ENCODE measurements at places on chromosomes 4 and X. TPM values are rescaled to one million over a fixed set of nuclear protein-coding genes. Genes with fewer than 3 reads are reported as not detected.

The SMIM10L2A gene
- total RNA-seq = 0.22 TPM

The MAD2L1 gene
- 99.6 TPM for total RNA-seq

The EFNB1 gene
- total RNA-seq = 3.1 TPM

The SPANXA2 gene
- total RNA-seq = not detected

The LANCL3 gene
- 0.34 TPM for total RNA-seq

DNA sequence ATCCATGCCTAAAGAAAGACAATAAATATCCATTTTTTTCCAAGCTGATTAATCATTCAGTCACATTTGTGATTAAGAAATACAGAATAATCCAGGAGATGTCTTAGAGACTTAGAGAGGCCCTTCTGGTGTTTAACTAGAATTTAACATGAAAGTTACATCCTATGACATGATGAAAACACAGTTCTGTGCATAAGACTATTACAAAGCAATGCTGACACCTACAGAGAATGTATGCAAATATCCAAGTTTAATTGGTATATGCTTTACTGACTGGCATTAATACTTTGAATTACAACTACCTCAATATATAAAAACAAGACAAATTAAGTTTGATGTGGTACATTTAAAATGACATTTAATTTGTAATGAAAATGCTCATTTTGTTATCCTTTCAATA lies 17.8 kb upstream of the TLL1 start:
- no peak for DNase-seq
- H3K4me1 ChIP-seq = no peaks in the 10 kb centered on the region
- no peaks in the 10 kb centered on the region for H3K36me3 ChIP-seq

DNA sequence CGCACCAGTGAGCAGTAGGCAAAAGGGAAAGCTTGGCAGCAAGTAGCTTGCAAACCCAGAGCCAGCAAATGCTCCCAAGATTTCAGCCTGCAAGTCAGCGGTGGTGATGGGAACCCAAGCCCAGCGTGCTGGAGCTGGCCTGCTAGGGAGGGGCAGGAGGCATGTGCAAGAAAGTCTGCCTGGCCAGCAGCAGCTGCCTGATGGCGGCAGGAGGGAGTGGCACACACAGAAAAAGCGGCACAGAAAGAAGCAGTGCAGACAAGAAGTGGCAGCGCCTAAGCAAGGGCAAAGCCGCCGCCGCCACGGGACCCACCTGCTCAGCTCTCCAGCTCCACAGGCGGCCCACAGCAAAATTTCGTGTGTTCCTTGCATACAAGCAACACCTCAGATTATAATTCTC lies 1206.5 kb upstream of the PABPC4L start:
- H3K27ac ChIP-seq = no peak overlapping the region
- H3K36me3 ChIP-seq = no peaks in the 10 kb centered on the region
- H3K4me1 ChIP-seq = no peaks in the 10 kb centered on the region

GRCh38 chr4:187444061-187444460 lies 551.5 kb upstream of the ZFP42 start:
- no peaks in the 10 kb centered on the region for H3K4me1 ChIP-seq
- no peak overlapping the region for H3K27ac ChIP-seq
- H3K27me3 ChIP-seq = no peaks in the 10 kb centered on the region
- DNase-seq = no peak

- no peak for DNase-seq
- peak overlapping the region; percentile 12 for H3K27ac ChIP-seq
- peaks cover 22% of the 10 kb centered on the region for H3K4me1 ChIP-seq
Measured at GRCh38 chr4:40515037-40515397, 114.6 kb downstream of the RBM47 start.

DNA sequence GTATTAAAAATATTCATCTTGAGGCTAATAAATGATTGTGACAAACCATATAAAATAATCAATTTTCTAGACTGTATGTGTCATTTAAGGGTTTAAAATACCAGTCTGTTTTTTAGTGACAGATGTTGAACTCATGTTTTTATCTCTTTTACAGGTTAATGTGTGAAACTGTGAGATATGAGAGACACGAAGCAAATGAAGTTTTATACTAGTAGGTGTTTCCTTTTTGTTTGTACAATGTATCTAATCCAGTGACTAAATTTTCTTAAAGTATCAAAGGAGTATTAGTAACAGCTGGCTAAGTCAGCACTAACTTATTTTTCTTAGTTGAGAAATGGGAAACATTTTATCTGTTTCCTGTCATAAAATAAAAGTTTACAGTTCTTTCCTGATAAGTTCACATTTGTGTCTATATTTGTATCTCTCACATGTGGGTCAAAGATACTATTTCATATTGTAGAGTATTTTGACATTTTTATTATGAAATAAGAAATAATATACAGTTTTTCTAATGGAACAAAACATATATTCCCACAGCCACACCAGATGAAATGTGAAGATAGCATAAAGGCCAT lies 90.3 kb downstream of the RAPGEF2 start:
- H3K27me3 ChIP-seq = no peaks in the 10 kb centered on the region
- DNase-seq = no peak
- H3K4me3 ChIP-seq = no peak overlapping the region

DNA sequence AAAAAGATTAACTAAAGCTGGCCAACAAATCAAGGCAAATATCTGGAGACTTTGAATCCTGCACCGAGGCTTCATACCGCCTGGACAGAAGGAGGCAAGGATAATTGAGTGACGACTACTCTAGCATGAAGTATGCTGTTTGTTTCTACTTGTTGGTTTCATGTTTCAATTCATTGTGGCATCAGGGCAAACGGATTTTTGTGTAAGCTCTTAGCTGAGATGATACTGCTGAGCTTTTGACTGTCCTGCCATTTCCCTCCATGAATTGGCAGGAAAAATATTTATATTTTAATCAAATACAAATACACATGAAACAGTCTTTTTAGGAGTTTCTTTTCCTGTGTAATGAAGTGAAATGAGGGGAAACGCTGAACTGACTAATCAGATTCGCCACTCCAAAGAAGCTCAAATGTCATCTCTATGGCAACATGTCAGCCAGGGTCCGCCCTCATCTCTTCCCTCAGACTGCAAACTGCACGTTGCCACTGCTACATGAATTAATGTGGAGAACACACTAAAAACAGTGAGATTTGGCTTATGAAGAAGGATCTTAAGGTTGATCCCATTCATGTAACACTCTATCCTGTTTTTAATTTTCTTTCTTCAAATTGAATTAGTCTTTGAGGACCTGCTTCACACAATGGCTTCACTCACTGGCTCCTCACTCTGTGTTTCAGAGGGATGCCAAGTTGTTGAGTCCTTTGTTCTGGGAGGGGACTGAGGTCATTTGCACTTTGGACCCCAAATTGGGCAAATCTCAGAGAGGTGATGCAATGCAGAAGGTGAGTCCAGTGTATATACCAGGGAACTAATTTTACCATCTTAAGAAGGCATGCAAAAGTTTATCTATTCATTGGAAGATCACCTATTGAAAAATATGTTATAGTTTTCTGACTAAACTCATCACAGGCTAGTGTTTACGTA lies 149.6 kb upstream of the MID1 start:
- no peaks in the 10 kb centered on the region for H3K36me3 ChIP-seq
- no peak for DNase-seq
- no peak overlapping the region for H3K4me3 ChIP-seq
- H3K4me1 ChIP-seq = no peaks in the 10 kb centered on the region
- no peaks in the 10 kb centered on the region for H3K27me3 ChIP-seq

- H3K27ac ChIP-seq = no peak overlapping the region
- no peaks in the 10 kb centered on the region for H3K27me3 ChIP-seq
- no peak overlapping the region for H3K4me3 ChIP-seq
- H3K4me1 ChIP-seq = no peaks in the 10 kb centered on the region
- DNase-seq = no peak
Measured at GRCh38 chrX:43805579-43805978, 76.7 kb downstream of the MAOB start.

DNA sequence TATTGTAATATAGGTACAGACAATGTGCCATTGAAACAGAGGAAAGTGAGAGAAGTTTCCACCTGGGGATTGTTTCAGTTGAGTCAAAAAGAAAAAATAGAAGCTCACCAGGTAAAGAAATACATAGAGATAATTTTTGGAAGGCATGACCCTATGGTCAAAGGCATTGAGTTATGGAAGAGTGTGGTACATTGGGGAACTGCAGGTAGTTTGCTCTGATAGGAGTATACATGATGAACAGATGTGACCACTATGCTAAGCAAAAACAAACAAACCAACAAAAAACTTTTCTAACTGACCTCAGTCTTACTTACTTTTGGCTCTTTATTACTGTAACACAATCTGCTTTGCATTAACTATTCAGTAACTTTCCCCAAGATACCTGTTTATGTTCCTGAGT lies 85.9 kb downstream of the UGT8 start:
- H3K36me3 ChIP-seq = no peaks in the 10 kb centered on the region
- H3K27me3 ChIP-seq = peaks cover 11% of the 10 kb centered on the region
- no peaks in the 10 kb centered on the region for H3K4me1 ChIP-seq
- H3K4me3 ChIP-seq = no peak overlapping the region

GRCh38 chr4:71268166-71268565 lies 70.7 kb upstream of the SLC4A4 start:
- peaks cover 2% of the 10 kb centered on the region for H3K4me1 ChIP-seq
- H3K27ac ChIP-seq = no peak overlapping the region
- H3K36me3 ChIP-seq = no peaks in the 10 kb centered on the region
- DNase-seq = no peak
- no peaks in the 10 kb centered on the region for H3K27me3 ChIP-seq
- H3K4me3 ChIP-seq = no peak overlapping the region

GRCh38 chr4:187767158-187767557 lies 228.4 kb upstream of the ZFP42 start:
- no peak overlapping the region for H3K4me3 ChIP-seq
- no peaks in the 10 kb centered on the region for H3K36me3 ChIP-seq
- no peak for DNase-seq
- no peaks in the 10 kb centered on the region for H3K4me1 ChIP-seq

DNA sequence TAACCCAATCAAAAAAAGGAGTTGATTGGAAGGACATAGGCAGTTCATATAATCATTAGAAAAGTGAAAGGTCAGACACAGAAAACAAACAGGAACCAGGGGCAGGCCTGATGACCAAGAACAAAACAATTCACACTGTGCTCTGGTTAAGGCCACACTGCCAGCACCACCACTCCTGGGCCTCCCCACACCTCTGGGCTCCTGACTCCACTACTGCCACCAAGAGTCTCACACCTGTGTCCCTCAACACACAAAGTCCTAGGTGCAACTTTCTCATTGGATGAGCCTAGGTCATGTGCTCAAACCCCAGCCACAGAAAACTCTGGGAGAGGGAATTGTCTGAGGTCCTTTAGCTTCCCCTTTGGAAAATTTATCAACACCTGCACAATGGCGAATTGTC lies 11.1 kb upstream of the FAM9C start:
- peak overlapping the region; percentile 45 for H3K27ac ChIP-seq
- H3K4me3 ChIP-seq = no peak overlapping the region
- peak; percentile 27 for DNase-seq

GRCh38 chr4:145865274-145865941 lies 73.2 kb downstream of the ZNF827 start:
- peaks cover 44% of the 10 kb centered on the region for H3K4me1 ChIP-seq
- H3K36me3 ChIP-seq = peaks cover 37% of the 10 kb centered on the region
- no peak overlapping the region for H3K4me3 ChIP-seq
- no peaks in the 10 kb centered on the region for H3K27me3 ChIP-seq

- H3K36me3 ChIP-seq = no peaks in the 10 kb centered on the region
- no peak for DNase-seq
- no peak overlapping the region for H3K4me3 ChIP-seq
- H3K27me3 ChIP-seq = no peaks in the 10 kb centered on the region
- H3K27ac ChIP-seq = no peak overlapping the region
Measured at GRCh38 chr4:85548116-85548515, 73.2 kb downstream of the ARHGAP24 start.

DNA sequence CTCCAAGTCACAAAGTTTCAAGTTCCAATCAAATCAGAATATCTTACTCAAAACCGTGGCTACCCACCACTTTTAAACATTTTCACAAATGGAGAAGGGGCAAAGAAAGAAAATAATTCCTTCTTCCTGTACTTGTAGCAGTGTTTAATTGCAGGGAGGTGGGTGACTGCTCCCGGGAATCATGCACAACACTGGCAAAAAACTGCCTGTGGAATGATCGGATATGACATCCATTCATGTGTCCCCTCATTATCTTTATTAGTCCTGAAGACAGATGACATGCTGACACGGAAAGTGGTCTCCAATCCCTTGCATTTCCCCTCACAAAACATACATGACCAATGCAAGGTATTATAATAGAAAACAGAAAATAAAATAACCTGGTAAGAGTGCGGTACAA lies 2.0 kb downstream of the TSPAN5 start:
- peaks cover 11% of the 10 kb centered on the region for H3K36me3 ChIP-seq
- no peak overlapping the region for H3K27ac ChIP-seq
- H3K27me3 ChIP-seq = no peaks in the 10 kb centered on the region
- H3K4me1 ChIP-seq = peaks cover 64% of the 10 kb centered on the region

GRCh38 chr4:19832411-19832810 lies 419.3 kb upstream of the SLIT2 start:
- no peak overlapping the region for H3K4me3 ChIP-seq
- H3K27ac ChIP-seq = no peak overlapping the region
- H3K27me3 ChIP-seq = no peaks in the 10 kb centered on the region
- DNase-seq = no peak
- no peaks in the 10 kb centered on the region for H3K36me3 ChIP-seq

- no peak for DNase-seq
- H3K4me3 ChIP-seq = no peak overlapping the region
- H3K36me3 ChIP-seq = no peaks in the 10 kb centered on the region
Measured at GRCh38 chr4:119087121-119087520, 48.5 kb upstream of the MYOZ2 start.

- no peak overlapping the region for H3K4me3 ChIP-seq
- no peak overlapping the region for H3K27ac ChIP-seq
- DNase-seq = no peak
- H3K36me3 ChIP-seq = no peaks in the 10 kb centered on the region
- peaks cover 3% of the 10 kb centered on the region for H3K4me1 ChIP-seq
- H3K27me3 ChIP-seq = peaks cover 1% of the 10 kb centered on the region
Measured at GRCh38 chr4:71559957-71560571, 221.2 kb downstream of the SLC4A4 start.

- no peaks in the 10 kb centered on the region for H3K4me1 ChIP-seq
- H3K4me3 ChIP-seq = no peak overlapping the region
- no peak for DNase-seq
- no peaks in the 10 kb centered on the region for H3K36me3 ChIP-seq
- H3K27me3 ChIP-seq = peaks cover 4% of the 10 kb centered on the region
Measured at GRCh38 chr4:41167191-41167590, 47.2 kb downstream of the APBB2 start.

DNA sequence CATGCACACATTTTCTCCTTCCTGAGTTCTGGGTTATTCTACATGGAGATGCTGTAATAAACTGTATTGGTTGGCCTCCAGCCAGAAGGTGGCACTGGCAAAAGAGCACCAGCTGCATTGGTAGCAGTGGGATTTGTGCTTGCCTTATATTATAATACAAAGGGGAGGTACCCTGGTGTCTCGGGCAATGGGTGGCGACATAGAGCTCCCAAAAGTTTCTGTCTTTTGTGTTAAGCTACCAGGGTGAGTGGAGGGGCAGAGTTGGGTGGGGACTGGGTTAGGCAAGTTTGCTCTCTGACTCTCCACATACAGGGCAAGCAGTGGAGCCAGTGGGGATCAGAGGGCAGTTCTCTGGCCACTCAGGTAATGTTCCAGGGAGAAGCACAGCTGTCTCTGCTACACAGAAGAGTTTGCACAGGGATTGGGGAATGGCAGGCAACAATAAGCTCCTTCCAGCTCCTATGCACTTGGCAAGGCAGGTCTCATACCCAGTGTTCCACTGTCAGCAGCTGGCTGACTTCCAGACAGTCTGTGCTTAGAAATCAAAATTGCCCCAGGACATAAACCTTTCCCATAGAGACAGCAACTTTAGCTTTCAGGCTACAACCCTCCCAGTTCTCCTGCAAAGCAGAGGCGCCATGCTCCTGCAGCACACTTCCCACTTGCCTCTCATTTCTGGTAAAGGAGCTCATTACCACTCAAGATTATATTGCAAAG lies 463.9 kb upstream of the PCDH7 start:
- no peak for DNase-seq
- no peaks in the 10 kb centered on the region for H3K4me1 ChIP-seq
- H3K27me3 ChIP-seq = no peaks in the 10 kb centered on the region
- H3K4me3 ChIP-seq = no peak overlapping the region
- no peaks in the 10 kb centered on the region for H3K36me3 ChIP-seq
- no peak overlapping the region for H3K27ac ChIP-seq
